ENCODE measurements at places on chromosomes 16 and 17.
A peak's percentile ranks its signal among the peaks of the same experiment; 100 is the strongest.

- DNase-seq: peak; percentile 31
These were observed 149.6 kb upstream of the GNAO1 start for GRCh38 chr16:56041556-56042140.

GRCh38 chr17:69978056-69978646 lies 96.9 kb upstream of the KCNJ16 start:
- DNase-seq: no peak

- no peak for DNase-seq
These were observed 141.3 kb upstream of the HSBP1 start for GRCh38 chr16:83666449-83666848.

- DNase-seq: no peak
These were observed 72.8 kb downstream of the SOCS1 start for GRCh38 chr16:11183035-11183812.

- no peak for DNase-seq
These were observed 88.6 kb upstream of the BRD7 start for GRCh38 chr16:50457423-50457822.

DNA sequence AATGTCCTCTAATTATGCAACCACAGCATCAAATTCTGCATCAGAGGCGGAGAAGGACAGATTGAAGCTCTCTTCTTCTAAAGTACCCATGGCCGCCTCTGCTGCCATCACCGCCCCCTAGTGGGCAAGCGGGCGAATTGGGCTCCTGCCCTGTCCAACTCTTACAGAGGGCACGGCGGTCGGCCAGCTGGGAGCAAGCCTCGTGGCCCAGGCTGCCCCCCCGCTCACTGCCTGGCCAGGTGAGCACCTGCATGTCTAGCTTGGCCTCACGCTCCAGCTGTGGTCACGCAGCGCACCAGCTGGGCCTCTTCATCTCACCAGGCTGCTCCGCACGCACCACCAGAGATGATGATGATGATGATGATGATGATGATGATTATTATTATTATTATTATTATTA lies 146.1 kb upstream of the TOM1L1 start:
- DNase-seq: no peak

GRCh38 chr17:82257473-82257872 lies 16.0 kb downstream of the CSNK1D start:
- no peak for DNase-seq

- no peak for DNase-seq
These were observed 7.6 kb downstream of the UBALD2 start for GRCh38 chr17:76272541-76273444.

GRCh38 chr16:3266873-3267537 lies 10.6 kb upstream of the MEFV start:
- peak; percentile 28 for DNase-seq

DNA sequence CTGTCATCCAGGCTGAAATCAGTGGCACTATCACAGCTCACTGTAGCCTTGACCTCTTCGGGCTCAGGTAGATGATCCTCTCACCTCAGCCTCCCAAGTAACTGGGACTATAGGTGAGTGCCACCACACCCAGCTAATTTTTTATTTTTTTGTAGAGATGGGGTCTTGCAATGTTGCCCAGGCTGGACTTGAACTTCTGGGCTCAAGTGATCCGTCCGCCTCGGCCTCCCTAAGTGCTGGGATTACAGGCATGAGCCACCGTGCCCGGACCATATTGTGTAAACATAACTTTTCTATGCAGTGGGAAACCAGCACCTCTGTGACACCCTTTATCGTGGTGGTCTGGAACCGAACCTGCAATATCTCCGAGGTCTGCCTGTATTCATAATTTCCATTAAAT lies 11.2 kb upstream of the CSF3 start:
- no peak for DNase-seq

DNA sequence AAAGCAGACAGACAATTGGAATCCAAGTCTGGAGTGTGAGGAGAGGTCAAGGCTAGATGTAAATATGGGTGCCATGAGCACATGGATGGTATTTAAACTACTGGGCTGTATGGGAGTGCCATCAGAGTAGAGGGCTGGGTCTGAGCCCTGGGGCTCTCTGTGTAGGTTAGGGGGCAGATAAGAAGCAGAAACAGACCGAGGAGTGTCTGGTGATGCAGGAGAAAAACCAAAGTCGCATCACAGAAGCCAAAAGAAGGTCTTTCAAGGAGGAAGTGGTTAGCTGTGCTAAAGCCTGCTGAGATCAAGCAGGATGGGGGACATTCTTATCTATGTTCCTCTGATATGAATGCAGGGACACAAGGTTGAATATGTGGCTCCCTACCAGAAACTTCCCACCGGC lies 1.9 kb downstream of the TSEN54 start:
- no peak for DNase-seq

DNA sequence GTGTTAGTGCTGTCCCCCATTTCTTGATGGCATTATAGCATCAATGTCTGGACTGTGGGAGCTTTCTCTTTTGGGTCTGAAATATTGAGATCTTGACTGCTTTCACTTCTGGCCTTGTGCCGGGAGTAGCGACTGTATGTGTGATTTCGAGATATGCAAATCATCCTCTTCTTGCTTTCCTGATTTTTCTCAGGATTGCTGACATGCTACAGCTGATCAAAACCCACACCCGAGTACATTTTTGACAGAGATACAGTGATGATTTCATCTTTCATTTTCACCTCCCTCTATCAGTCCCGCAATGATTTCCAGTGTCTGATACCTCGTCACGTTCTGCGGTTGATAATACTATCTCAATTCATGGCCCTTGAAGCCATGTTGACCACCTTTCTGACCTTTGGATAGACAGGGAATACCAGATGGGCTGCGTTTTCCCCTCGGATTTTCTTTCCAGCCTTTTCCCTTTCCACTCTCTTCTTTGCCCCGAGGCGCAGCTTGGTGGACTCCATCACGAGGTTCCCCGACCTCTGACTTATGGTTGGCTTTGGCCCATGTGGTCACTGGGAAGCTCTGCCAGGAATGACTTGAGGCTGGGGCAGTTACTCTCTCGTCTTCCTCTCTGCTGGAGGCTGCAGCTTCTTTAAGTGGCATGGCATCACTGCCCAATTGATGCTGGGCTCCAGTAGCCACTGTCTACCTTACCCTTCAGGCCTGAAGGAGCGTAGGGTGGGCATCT lies 184.4 kb downstream of the SNX29 start:
- no peak for DNase-seq

DNA sequence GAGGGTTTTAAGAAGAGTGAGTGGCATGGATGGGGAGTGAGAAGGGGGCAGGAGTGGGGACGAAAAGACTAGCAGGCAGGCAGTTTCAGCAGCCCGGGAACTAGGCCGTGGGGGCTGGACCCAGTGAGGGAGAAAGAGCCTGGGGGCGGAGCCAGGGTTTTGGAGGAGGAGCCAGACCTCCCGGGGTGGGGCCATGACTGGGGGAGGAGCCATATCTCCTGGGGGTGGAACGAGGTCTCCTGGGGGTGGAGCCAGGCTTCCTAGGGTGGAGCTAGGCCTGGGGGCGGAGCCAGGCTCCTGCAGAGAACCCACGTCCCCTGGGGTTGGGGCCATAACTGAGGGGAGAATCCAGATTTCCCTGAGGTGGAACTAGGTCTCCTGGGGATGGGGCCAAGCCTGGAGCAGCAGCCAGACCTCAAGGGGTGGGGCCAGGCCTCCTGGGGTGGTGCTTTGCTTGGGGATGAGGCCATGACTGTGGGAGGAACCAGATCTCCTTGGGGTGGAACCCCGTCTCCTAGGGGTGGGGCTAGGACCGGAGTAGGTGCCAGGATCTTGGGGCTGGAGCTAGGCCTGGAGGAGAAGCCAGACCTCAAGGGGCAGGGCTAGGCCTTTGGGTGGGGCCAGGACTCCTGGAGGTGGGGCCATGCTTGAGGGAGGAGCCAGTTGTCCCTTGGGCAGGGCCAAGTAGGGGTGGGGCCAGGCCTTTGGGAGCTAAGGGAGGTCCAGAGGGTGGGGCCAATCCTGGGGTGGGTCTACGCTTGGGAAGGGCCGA lies 41.7 kb upstream of the JPH3 start:
- DNase-seq: no peak

DNA sequence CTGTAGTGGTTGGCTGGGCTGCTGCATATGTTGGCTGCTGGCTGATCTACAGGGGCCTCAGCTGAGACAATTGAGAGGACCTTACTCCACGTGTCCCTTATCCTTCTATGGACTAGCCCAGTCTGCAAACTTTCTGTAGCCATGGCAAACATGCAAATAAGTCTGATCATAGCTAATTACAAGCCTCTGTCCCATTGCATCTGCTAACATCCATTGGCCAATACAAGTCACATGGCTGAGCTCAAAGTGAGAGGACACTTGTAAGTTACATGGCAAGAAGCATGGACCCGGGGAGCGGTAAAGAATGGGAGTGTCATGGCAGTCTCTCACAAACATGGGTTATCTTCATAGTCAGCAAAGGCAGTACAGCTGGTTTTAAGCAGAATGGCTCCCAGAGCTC lies 11.6 kb upstream of the IL4R start:
- no peak for DNase-seq

DNA sequence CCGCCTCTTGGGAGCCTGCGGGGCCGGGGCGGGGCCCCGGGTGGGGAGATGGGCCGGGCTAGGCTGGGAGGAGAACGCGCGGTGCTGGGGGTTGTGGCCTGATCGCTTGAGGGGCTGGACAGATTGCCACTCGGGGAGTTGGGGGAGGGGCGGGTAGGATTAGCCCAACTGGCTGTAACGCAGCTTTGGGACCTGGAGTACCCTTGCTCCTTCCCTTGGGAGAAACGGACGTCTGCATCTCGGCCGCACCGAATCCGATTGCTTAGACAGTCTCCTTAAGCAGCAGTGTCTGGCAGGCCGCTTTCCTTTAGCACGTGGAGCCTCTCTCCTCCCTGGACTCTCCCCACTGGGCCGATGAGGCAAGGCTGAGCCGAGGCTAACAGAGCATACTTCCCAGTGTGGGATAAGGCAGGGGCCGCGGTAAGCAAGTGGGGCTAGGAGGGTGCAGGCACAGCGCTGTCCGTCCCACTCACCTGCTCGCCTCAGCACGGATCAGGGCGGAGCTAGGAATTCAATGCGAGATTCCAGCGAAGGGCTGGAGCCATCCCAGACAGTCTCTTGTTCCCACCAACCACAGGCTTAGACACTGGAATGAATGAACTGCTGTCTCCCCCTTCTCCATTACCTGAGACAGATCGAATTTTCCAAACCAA lies 540 bp upstream of the ACLY start:
- DNase-seq: peak; percentile 24

DNA sequence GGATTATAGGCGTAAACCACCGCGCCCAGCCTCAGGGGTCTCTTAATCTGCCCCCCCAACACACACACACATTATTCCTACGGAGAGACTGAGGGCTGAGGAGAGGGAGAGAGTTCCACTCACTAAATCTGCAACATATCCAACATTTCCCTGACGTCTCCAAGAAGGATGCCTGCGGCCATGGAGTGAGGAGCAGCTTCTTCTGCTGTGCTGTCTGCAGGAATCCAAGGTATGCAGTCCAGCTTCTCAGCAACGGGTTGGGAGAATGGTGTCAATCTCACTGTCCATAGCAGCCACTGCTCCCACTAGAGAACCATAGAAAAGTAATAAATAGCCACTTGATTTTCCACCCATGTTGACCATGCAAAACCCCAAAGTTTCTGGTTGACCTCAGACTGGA lies 5.1 kb upstream of the PLXDC1 start:
- DNase-seq: no peak

GRCh38 chr17:82938873-82939620 lies 99.2 kb upstream of the ZNF750 start:
- no peak for DNase-seq

DNA sequence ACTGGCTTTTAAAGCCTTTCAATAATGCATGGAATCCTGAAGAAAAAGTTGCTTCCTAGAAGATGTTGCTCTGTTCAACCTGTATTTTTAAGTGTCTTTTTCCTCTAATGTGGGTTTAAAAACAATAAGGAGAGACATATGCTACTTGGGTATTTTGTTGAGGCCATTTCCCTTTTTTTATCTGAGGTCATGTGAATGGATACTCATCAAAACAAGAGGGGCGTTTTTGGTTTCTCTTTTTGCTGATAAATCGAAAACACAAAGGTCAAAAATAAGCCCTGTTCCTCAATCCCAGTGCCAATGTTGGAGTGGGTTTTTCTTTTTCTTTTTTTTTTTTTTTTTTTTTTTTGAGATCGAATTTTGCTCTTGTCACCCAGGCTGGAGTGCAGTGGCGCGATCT lies 468.0 kb upstream of the RBFOX1 start:
- DNase-seq: no peak

DNA sequence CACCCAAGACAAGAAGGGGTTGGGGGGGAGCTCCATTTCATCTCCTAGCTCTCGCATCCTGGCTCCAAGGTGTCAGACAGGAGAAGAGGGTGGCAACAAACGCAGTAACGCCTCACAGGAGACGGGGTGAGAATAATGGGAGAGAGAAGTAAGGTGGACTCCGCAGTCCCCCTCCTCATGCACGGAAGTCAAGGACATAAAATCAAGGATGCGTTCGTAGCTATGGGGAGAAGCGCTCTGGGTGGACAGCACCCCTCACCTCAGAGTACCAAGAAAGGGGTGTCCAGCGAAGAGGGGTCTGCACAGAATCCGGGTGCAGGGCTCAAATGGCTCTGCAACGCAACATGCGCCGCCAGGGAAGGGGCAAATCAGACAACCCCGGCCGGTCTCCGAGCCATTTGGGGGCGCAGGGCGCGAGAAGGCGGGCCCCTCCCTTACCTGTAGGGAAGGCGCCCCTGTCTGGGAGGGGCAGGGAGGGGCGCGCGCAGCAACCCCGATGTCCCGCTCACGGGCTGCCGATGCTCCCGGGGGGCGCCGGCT lies 555 bp downstream of the HDAC5 start:
- no peak for DNase-seq

DNA sequence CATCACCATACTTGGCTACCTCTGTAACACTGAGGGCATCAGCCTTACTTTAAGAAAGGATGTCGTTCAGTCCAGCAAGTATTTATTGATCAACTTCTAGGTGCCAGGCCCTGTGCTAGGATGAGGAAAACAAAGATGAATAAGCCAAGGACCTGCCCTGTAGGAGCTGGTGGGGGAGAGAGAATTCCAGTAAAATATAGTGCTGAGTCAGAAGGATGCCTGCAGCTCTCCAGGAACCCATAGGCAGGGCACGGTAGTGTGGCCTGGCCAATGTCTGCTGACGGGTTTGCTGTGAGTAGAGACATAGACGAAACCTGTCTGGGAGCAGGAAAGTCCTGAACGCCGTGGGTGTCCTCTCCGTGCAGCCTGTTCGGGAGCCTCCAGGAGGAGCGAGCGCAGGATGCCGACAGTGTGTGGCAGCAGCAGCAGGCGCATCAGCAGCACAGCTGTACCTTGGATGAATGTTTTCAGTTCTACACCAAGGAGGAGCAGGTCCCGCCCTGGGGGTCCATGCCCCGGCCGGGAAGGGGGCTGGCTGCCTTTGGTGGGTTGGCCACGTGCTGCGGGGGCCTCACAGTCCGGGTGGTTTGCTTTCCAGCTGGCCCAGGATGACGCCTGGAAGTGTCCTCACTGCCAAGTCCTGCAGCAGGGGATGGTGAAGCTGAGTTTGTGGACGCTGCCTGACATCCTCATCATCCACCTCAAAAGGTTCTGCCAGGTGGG lies 55.6 kb downstream of the USP43 start:
- no peak for DNase-seq

GRCh38 chr16:50463581-50464324 lies 84.4 kb upstream of the NKD1 start:
- no peak for DNase-seq

- no peak for DNase-seq
These were observed 11.5 kb downstream of the TAC4 start for GRCh38 chr17:49836111-49837030.

Measured in NCI-H1105 (cell line).